ENCODE measurements at places on chromosomes 11 and 22.

DNA sequence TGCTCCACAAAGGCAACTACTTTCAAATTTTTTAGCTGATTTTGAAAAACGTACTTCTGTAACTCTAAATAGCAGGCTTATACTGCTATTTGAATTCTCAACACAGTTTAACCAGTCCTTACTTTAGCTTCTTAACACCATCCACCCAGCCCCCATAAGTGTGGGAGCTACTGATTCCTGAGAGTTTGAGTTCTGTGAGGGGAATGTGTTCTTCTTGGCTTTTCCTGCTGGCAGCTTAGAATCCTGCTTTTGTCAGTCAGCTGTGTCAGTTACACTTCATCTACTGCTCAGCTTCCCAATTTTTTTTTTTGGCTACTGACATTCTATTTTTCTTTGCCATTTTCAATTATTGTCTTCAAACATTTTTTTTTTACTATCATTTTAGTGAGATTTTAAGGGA is 440.4 kb downstream of the INSC start:
- no peak for DNase-seq

GRCh38 chr11:117220568-117220967 is 11.3 kb downstream of the PCSK7 start:
- no peak for DNase-seq

DNA sequence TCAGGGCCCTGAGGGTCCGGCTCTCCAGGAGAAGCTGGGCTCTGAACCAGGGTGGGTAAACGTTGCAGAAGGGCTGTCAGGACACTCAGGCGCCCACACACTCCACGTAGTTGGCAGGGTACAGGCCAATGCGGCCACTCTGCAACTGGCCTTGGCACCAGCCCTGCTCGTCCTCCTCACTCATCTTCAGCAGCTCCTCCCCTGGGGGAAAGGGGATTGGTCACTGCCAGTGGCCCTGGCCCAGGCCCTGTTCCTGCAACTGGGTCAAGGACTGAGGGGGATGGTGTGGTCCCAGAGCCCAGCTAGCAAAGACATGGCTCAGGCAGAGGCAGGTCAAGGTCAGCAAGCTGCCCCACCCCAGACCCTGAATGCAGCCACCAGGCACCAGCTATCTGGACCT is 1.2 kb upstream of the ARFGAP2 start:
- DNase-seq = no peak

- no peak for DNase-seq
Measured at GRCh38 chr11:73652046-73652730, 5.8 kb downstream of the PLEKHB1 start.

- DNase-seq = no peak
Measured at GRCh38 chr11:122696662-122697061, 41.1 kb downstream of the UBASH3B start.

GRCh38 chr22:43798492-43798891 is 13.6 kb downstream of the EFCAB6 start:
- no peak for DNase-seq

- DNase-seq = no peak
Measured at GRCh38 chr11:118291477-118292135, 12.9 kb upstream of the CD3E start.

DNA sequence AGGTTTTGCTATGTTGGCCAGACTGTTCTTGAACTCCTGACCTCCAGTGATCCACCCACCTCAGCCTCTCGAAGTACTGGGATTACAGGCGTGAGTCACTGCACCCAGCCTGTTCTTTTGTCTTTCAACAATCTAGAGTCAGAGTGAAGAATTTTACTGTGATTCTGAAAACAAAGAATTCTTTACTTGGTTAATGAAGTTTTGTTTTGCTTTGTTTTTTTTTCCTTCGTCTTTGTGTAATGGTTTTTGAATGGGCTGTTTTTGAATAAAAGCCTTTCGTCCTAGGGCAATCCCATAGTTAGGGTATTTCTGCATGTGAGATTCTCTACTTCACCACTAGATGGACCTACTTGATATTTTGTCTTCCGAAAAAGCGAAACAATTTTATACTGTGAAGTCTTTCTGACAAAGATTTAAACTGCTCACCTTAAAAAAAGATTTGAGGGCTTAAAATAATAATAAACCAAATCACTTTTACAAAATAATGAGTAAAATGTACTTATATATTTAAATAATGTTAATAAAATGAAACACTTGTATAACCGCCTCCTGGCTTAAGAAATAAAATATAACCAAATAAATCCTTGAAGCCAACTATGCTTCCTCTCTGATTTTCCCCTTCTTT is 43.4 kb upstream of the SC5D start:
- DNase-seq = peak; percentile 60

DNA sequence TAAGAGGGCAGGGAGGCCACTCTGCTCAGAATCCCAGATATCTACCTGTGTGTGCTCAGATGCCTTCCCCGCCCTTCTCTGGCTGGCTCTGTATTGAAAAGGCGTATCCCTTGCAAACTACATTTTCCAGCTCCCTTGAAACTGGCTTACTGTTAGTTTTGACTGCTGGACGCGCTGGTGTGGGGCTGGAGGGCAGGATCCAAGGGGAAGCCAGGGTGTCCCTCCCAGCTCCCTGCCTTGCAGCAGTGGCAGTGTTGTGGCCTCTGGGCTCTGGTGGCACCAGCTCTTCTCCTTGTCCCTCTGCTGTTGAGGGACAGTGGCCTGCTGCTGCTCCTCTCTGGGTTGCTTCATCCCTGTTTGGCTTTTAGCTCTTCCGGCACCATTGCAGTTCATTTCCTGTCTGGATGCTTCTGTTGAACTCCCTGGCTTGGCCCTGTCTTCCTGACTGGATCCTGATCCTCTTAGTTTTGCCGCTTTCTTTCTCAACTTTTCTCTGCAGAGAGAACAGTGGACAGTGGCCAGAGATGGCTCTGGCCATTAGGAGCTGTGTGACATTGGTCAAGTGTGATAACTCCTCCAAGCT is 107.1 kb upstream of the PARVA start:
- no peak for DNase-seq

DNA sequence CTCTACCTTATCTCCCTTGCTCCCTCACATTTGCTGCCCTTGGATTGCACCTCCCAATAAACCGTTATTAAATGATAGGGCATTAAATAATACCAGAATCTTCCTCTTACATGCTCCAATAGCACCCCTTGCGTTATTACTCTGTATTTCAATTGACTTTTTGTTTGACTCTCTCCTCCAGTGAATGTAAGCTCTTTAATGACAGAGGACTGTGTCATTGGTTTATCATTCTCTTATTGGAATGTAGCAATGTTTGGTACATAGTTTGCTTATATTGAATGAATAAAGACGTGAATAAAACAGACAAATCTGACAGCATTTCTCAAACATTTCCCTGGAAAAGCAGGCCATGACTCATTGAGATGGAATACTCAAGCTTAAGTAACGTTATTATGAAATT is 8.7 kb upstream of the MPEG1 start:
- peak; percentile 48 for DNase-seq

- DNase-seq = peak; percentile 39
Measured at GRCh38 chr22:30127749-30128166, 47.5 kb downstream of the HORMAD2 start.

DNA sequence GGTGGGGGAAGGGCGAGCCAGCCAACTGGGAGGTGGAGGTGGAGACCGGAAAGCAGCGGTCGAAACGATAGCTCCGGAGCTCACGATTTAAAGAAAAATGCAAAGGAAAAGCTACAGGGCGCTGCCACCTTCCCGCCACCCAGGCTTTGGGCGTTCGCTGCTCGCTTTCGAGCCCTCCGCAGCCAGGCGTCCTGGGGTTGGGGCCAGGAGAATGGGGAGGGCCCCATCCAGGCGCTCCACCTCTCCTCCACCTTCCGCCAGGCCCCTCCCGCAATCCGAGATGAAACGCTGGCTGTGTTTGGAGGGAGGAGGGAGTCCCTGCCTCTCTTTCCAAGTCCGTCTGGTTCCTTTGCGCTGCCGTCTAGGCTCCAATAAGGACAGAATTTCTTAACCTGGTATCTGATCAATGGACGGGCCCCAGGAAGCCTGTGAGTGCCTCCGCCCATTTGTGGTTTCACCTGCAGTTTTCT is 483 bp upstream of the ABTB2 start:
- peak; percentile 47 for DNase-seq

DNA sequence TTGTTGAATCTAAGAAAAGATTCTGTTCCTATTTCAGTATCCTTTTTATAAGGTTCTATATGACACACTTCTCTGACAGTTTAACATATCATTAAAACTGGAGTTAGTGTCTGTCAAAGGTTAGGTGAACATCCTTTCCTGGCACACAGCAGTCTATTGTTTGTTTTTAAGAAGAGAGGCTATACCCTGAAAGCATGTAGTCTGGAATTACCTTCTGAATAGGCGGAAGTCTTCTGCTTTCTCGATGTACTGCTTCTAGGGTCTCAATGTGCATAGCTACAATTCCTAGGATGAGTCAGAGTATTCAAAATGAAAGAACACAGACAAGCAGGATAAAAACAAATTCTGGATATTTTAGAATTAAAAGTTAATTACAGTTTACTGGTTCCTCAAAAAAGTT is 188.6 kb downstream of the SWAP70 start:
- DNase-seq = no peak

DNA sequence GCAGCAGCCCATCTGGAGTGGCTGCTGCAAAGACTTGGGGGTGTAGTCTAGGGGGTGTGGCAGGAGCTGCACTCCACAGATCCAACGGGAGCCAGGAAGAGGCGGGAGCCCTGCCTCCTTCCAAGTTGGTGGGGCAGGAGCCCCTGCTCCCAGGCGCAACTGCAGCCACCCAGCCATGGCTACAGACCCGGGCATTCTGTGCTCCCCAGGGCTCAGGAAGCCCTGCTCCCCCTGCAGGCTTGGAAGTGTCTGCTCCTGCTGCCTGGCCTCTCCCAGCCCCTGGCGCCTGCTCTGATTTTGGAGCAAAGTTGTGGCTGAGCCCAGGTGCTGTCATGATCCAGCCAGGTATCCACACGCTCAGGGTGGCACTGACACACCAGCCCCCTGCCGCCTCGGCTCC is 58.5 kb downstream of the CCDC34 start:
- DNase-seq = no peak

- DNase-seq = peak; percentile 63
Measured at GRCh38 chr11:88231894-88232482, 56.7 kb upstream of the RAB38 start.

- no peak for DNase-seq
Measured at GRCh38 chr11:92975285-92975684, 5.8 kb downstream of the MTNR1B start.

GRCh38 chr11:67490727-67491065 is 7.9 kb downstream of the AIP start:
- DNase-seq = no peak

GRCh38 chr11:61092908-61093763 is 9.2 kb upstream of the CD5 start:
- no peak for DNase-seq

GRCh38 chr22:43277987-43278601 is 65.1 kb downstream of the SCUBE1 start:
- no peak for DNase-seq

- DNase-seq = peak; percentile 50
Measured at GRCh38 chr11:32081129-32081641, 9.7 kb upstream of the RCN1 start.

GRCh38 chr11:15048616-15049015 is 24.8 kb upstream of the CALCB start:
- no peak for DNase-seq

DNA sequence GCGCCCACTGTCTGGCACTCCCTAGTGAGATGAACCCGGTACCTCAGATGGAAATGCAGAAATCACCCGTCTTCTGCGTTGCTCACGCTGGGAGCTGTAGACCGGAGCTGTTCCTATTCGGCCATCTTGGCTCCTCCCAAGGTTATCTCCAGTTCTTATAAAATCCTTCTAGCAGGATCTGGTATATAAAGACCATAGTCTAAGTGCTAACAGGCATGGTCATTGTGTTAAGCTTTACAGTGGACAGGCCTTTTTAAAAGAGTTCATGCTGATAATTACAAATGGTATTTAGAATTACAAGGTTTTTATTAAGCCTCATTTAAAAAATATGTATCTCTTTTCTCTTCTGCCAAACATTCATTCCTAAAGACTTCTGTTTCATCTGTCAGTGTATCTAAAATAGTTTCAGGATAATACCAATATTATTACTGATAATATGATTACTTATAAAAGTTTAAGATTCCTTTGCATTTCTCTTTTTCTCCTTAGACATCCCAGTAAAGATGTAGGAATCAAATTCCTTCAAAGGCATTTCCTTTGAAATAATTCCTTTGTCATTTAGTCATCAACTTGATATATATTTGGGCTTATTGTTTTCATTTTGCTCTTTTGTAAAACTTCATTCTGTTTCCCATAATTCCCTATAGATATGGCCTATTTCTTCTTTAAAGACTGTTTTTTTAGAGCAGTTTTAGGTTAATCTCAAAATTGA is 20.7 kb downstream of the DDX10 start:
- no peak for DNase-seq

- DNase-seq = no peak
Measured at GRCh38 chr11:100403816-100404215, 283.3 kb upstream of the ARHGAP42 start.

DNA sequence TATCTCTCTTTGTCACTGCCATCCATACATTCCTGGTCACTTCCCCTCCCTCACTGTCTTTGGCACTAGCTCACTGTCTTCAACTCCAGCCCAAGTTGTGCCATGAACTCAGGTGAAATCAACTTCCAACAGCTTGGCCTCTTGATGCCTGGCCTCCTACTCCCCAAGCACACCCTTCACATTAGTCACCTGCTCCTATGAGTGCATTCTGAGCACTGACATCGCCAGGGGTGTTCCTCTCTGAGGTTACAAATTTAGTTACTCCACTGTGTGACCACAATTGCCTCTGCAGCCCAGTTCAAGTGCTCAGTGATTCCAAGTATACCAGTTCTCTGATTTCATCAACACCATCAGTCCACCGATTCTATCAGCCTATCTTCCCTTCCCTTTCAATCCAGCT is 10.8 kb downstream of the DRD2 start:
- no peak for DNase-seq

DNA sequence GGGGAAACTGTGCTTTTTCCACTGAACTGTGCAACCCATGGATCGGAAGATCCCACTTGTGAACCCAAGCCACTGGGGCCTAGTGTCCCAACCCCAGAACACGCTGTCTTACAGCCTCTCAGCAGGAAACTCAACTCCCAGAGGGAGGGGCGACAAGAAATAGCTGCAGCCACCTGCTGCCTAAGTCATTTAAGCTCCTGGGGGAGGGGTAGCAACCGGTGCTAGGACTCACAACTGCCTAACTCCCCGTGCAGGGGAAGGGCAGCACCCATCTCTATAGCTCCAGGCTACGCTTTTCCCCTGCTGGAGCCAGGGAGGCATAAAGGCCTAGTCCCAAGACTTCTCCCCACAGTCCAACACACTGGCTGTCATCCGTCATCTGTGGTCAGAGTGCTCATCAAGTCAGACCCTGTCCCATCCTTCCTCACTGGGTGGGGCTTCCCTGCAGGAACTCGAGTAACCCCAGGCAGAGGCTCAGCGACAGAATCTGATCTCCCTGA is 363.0 kb downstream of the LUZP2 start:
- no peak for DNase-seq

- DNase-seq = no peak
Measured at GRCh38 chr22:17192186-17192585, 27.0 kb downstream of the ADA2 start.

- DNase-seq = no peak
Measured at GRCh38 chr11:12110714-12111548, 541 bp downstream of the MICAL2 start.

All from AG20443 (cell line).